ENCODE measurements at places on chromosomes 3 and 15.

DNA sequence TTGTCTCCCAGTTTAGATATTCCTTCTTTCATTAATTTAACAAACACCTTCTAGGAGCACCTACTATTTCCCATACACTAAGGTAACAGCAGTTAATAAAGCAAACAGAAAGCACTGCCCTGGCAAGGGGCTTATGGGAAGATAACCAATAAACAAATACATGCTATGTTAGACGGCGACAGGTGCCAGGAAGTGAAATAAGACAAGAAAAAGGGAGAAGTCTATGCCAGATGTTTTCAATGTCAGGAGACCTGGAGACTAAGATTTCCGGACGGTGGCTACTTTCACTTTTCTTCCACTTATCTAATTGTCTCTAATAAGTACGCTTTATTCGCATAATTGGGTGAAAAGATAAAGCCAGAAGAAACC lies 32.5 kb upstream of the ZNF445 start:
- no peak for DNase-seq

DNA sequence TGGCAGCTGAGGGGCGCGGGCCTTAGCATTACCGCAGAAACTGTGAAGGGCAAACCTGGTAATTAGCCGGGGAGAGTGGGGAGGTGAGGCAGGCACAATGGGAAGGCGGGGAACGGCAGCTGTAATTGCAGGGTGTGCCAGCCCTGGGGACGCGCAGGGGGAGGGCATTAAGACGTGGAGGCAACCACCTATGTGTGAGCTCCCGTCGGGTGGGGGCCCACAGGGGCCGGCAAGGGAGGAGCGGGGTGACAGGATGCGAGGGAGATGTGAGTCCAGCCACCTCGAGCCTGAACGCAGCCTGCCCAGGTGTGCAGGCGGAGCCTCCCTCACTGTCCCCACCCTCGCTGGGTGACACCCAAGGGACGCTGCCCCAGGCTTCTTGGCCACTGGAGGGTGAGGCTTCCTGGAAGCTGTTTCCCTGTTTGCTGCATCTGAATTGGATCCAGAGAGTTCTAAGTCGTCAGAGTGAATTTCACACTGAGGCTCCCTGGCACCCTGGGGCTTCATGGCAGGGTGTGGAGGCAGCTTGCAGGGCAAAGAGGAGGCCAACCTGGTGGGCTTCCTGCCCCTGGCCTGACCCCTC lies 130.6 kb upstream of the MEF2A start:
- DNase-seq: no peak

DNA sequence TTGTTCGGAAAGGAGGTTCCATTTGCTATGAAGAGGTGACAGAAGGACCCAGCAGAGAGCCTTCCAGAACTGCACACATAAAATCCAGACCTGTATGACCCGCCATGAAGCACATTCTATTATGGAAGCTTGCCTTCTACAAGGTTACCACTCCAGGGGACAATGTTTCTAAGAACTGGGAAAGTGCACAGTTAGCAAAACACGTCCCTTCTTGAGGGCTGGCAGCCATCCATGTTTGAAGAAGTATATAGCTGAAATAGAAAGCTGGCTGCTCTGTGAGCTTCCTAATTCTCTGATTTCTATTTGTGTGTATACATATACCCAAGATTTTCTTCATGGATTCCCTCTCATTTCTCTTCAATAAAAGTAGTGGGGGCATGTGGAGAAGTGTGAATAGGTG lies 74.6 kb downstream of the CNTN3 start:
- DNase-seq: no peak

GRCh38 chr3:65749066-65749465 lies 289.7 kb downstream of the MAGI1 start:
- DNase-seq: no peak

DNA sequence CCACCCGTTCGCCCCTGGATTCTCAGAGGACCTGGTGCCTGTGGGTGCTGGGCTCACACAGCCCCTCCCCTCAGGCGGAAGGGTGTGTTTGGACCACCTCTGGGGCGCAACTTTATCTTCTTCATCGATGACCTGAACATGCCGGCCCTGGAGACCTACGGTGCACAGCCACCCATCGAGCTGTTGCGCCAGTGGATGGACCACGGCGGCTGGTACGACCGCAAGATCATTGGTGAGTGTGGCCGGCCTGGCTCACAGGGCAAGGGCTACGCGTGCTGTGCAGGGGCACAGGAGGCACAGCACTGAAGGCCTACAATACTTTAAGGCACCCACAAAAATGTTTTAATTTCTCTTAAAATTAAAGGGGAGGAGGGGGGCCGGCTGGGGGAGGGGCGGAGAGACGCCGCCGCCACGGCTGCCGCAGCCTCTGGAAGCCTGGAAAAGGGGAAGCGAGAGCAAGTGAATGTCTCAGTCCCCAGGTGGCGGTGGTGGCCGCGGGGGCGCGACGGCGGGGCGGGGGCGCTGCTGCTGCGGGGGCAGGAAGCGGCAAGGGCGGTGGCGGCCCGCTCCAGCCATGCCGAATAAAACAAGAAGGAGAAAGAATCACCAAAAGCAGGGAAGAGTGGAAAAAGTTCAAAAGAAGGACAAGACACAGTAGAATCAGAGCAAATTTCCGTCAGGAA lies 56.8 kb downstream of the DNAH1 start:
- no peak for DNase-seq

DNA sequence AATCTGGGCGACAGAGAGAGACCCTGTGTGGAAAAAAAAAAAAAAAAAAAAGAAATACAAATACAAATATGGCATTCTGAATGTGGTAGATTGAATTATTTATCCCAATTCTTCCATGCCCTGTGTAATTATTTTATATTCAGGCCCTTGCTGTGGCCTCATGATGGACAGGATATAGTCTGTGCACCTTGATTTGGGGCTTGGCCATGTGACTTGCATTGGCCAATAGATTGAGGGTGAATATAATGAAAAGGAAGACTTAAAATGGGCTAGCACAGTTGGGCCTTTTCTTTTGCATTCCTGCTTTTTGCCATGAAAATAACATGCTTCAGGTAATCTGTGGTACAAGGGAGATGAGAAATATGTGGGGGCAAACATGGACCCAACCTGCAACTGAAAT lies 27.1 kb upstream of the IGF2BP2 start:
- DNase-seq: no peak

DNA sequence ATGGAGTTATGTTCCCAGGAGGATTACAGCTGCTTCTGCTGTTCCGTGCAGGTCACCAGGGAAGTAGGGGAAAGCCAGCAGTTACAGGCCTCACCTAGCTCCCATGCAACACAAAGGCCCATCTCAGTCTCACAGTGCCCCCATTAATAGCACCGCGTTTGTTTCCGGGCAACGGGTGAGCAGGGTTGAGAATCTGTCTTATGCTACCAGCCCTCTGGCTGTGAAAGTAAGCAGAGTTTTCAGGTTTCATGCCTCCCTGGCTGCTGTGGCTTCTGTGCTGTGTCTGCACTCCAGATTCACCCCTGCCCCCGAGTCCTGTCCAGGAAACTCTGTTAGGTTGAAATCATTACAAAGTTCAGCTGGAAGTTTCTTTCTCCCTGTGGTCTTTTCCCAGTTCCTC lies 254.4 kb upstream of the GPR149 start:
- DNase-seq: no peak

DNA sequence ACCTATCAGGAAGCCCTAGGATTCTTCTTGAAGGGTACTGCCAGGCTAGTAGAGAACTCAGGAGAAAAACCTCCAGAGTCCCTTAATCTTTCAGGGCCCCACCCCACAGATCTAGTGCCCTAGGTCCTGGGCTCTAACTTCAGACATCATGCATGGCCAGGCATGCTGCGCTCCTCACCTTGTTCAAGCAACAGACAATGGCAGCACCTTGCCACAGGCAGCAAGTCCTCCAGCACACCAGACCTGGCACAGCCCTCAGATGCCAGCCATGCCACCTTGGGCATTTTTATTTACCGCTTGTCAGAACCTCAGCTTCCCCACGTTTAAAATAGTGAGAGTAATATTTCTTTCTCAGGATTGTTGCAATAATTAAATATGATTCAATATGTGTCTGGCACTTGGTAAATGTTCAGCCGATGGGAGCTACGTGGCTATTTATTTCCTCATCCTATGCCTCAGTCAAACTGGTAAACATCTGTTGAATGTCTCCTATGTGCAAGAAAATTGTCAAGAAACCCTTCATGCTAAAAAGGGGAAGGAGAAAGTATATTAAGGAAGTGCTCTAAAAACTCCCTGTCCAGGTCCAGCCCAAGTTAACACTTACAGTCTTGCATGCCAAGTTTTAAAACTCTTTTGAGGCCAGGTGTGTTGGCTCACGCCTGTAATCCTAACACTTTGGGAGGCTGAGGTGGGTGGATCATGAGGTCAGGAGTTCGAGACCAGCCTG lies 14.5 kb upstream of the CCR1 start:
- DNase-seq: no peak

GRCh38 chr3:189158034-189158433 lies 13.7 kb upstream of the TPRG1 start:
- DNase-seq: no peak

GRCh38 chr3:99248913-99249312 lies 347.4 kb upstream of the DCBLD2 start:
- DNase-seq: no peak

- DNase-seq: no peak
Observed at GRCh38 chr15:49273734-49274318, 103.8 kb downstream of the GALK2 start.

- DNase-seq: no peak
Observed at GRCh38 chr3:53102601-53103147, 27.6 kb downstream of the RFT1 start.

GRCh38 chr3:78900426-78900825 lies 867.4 kb downstream of the ROBO1 start:
- DNase-seq: no peak

GRCh38 chr3:139585820-139586219 lies 46.3 kb upstream of the RBP1 start:
- DNase-seq: no peak

DNA sequence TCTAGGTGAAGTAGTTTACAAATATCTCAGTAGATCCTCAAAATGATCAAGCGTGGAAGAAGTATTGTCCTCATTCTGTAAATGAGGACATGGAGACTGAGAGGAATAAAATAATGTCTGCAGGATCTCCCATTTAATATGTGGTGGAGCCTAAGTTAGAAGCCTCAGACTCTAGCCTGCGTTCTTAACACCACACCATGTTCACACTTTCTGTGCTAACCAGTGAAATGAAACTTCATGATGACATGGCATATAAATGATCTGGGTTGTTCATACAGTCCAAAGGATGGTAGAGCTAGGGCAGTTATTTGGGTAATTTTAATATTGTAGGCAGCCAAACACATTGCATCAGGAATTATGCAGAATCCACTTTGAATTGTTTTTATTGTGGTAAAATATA lies 25.1 kb upstream of the APH1B start:
- DNase-seq: no peak

GRCh38 chr15:86837294-86838061 lies 757.8 kb downstream of the AGBL1 start:
- no peak for DNase-seq

DNA sequence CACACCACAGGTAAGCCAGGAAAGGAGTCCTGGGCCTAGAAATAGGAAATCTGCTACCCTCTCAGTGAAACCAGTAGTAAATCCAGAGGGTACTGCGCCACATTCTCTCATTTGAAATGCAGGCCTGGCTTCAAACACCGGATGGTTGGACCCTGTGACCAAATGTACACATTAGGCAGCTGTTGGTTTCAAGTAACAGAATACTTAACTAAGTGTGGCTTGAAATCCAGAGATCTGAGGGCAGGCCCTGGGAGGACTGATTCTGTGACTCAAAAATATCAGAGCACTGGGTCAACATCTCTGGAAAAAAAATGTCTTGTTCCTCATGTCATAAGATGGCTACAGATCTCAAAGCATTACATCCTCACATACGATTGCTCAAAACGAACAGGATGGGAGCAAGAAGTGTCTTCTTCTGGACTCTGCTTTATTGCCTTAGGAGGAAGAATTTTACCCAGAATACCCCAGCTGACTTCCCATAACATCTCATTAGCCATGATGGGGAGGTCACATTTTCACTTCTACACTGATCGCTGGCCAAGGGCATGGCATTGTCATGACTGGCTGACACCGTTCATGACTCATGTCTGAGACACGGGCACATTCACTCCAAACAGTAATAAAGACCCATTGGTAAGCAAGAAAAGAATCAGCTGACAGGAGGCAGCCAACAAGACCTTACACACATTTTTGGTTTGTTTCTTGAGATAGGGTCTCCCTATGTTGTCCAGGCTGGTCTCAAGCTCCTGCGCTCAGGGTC lies 166.0 kb downstream of the ARRDC4 start:
- DNase-seq: no peak

DNA sequence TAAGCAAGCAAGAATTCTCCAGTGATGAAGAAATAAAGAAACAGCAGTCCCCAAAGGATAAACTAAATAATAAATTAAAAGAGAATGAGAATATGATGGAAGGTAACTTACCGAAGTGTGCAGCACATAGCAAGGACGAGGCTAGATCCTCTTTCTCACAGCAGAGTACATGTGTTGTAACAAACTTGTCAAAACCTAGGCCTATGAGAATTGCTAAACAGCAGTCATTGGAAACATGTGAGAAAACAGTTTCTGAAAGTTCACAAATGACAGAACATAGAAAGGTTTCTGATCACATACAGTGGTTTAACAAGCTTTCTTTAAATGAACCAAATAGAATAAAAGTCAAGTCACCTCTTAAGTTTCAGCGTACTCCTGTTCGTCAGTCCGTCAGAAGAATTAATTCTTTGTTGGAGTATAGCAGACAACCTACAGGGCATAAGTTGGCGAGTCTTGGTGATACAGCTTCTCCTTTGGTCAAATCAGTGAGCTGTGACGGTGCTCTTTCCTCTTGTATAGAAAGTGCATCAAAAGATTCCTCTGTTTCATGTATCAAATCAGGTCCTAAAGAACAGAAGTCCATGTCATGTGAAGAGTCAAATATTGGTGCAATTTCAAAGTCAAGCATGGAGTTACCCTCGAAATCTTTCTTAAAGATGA lies 4.5 kb upstream of the SCG5 start:
- no peak for DNase-seq

- DNase-seq: no peak
Observed at GRCh38 chr3:32568953-32569352, 1.7 kb downstream of the DYNC1LI1 start.

DNA sequence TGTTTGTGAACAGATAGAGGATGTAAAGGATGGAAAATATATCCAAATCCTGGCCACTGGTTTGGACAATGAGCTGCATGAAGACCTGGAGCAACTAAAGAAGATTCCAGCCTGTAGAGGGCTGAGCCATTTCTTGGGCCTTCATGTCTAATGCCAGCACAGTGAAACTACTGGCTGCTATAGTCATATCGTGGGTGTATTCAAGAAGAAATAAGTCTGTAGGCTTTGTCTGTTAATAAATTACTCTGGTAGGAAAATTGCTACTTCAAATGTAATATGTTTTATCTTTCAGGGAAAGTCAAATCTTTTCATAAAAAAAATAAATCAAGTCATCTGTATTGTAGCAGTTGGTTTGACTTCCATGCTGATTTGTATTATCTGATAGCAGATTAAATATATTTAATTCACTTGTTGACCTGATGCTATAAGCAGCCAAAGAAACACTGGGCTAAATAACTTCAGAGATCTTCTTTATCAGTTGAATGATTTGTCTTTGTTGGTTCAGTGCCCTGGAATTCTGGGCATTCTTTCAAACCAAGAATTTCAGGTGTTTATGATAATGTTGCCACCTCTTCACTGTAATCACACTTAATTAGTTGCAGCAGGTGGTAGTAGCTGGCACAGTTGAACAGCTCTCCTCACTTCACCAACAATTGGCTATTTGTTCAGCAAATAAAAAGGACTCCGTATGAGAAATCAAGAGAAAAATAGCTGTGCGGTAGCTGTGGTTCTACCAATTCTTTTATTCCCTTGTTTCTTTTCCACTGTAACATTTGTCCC lies 1109.5 kb downstream of the NSUN3 start:
- DNase-seq: no peak

GRCh38 chr3:50126287-50127211 lies 28.6 kb upstream of the SEMA3F start:
- DNase-seq: no peak
